ENCODE measurements at places on chromosomes 3 and 15.
A peak's percentile ranks its signal among the peaks of the same experiment; 100 is the strongest.

- DNase-seq, result no peak
These were observed 29.6 kb upstream of the GREM1 start for GRCh38 chr15:32688151-32688639.

- no peak for DNase-seq
These were observed 1389.8 kb upstream of the ALCAM start for GRCh38 chr3:103976931-103977339.

DNA sequence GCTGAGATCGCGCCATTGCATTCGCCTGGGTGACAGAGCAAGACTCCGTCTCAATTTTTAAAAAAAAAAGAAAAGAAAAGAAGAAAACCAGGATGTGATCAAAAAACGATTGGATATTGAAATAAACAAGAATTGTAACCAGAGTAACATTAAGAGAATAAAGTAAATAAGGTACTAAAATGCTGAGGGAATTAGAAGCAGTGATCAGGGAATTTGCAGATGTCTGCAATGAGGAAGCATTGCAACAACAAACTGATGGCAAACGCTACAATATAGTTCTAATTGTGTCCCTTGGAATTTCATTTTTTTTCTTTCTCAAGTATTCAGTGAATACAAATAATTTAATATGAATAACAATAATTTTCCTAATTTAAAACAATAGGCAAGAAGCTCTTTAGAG, 1077.5 kb downstream of the TBL1XR1 start:
- no peak for DNase-seq

DNA sequence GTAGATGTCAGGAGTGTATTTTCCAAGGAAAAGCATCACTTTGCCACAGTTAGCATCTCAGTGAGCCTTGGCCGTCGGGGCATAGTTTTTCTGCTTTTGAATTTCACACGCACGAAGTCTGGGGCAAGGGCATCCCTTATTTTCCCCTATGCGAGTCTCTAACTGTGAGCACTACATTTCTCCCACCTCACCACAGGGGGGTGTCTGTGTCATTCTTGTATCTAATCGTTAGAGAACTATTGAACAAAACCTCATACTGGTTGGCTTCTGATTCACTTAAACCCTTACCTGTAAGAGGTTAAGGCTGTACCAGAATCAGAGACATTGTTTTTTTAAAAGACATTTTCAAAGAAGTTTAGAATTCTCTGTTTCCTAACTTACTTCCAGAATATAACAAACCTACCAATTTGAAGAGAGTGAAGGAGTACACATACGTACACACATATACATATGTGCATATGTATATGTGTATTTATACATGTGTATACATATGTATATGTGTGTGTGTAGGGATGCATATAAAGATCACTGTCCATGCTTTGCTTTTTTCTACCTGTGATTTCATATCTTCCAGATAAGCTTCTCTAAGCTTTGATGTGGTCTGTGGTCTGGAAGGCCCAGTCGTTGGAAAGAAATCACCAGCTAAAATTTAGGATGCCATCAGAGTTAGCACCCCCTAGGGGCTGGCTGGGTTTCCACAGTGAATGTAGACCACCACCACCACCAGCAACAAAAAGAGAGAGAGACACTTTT, 49.4 kb downstream of the MYZAP start:
- DNase-seq, result peak; percentile 15

DNA sequence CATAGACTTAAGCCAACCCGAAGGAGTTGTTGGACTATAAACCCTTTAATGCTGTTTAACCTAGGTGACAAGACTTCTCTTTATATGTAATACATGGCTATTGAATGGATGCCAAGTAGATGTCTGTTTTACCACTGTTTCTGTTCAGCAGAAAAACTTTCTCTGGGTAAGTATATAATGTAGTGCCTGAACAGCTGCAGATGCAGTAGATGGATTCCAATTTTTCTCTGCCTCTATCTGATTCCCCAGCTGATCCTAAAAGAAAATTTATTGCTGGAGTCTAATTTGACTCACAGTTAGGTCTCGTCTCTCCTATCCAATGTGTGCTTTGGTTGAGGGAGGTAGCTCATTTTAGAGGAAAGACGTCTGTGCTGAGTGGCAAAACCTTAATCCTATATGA, 256.5 kb upstream of the CBLB start:
- no peak for DNase-seq

GRCh38 chr3:82354228-82354627, 592.8 kb upstream of the GBE1 start:
- DNase-seq, result no peak

GRCh38 chr3:64303401-64303800, 78.1 kb upstream of the PRICKLE2 start:
- no peak for DNase-seq

- no peak for DNase-seq
These were observed 109.8 kb upstream of the TBC1D5 start for GRCh38 chr3:17852217-17852616.

Data from neuronal stem cell (in vitro differentiated cells).